ENCODE measurements at places on chromosomes 2 and 18. TPM values are rescaled to one million over a fixed set of nuclear protein-coding genes. Genes with fewer than 3 reads are reported as not detected.

Gene PLEK
- total RNA-seq: 1.2 TPM

Gene CFAP65
- total RNA-seq: not detected

Gene EMILIN2
- total RNA-seq: 6.2 TPM

Gene SCTR
- not detected for total RNA-seq

Gene GATA6
- 183 TPM for total RNA-seq

Gene FOXD4L1
- not detected for total RNA-seq

Gene DYNAP
- total RNA-seq: not detected

Measured in stomach (tissue), 19 donors.